Neural progenitor cell (in vitro differentiated cells): ENCODE measurements at places on chromosomes 6 and 20. TPM values are rescaled to one million over a fixed set of nuclear protein-coding genes. Genes with fewer than 3 reads are reported as not detected.

- no peak for DNase-seq
Measured at GRCh38 chr20:48293671-48294070, 508.4 kb upstream of the SULF2 start.

GRCh38 chr6:14573703-14574290 is 456.2 kb downstream of the CD83 start:
- no peak for DNase-seq

GRCh38 chr6:74891349-74891831 is 314.5 kb downstream of the COL12A1 start:
- DNase-seq: no peak

HUS1B gene
- 0.43 TPM in 1 of 2 replicates, not detected in the other for total RNA-seq

DNA sequence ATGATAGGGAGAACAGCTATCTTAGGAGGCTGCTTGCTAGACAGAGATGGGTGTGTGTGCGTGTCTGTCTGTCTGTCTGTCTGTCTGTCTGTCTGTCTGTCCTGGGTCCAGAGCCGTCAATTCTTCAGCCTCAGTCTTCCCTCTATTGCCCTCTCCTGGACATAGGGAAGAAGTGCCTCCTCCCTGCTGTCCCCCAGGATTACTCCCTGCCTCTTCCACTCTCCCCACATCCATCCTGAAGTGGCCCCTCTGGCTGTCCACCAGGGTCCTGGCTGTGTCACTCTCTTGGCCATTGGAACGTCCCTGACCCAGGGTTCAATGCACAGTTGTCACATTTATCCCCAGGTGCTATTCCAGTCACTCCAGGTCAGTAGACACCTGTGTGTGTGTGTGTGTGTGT is 10.2 kb downstream of the TREML2 start:
- DNase-seq: no peak

GRCh38 chr20:18632196-18632789 is 44.4 kb downstream of the DTD1 start:
- peak; percentile 86 for DNase-seq

GRCh38 chr6:151103266-151103665 is 136.5 kb upstream of the AKAP12 start:
- DNase-seq: no peak

ADTRP gene
- total RNA-seq: not detected in 2 replicates

DNA sequence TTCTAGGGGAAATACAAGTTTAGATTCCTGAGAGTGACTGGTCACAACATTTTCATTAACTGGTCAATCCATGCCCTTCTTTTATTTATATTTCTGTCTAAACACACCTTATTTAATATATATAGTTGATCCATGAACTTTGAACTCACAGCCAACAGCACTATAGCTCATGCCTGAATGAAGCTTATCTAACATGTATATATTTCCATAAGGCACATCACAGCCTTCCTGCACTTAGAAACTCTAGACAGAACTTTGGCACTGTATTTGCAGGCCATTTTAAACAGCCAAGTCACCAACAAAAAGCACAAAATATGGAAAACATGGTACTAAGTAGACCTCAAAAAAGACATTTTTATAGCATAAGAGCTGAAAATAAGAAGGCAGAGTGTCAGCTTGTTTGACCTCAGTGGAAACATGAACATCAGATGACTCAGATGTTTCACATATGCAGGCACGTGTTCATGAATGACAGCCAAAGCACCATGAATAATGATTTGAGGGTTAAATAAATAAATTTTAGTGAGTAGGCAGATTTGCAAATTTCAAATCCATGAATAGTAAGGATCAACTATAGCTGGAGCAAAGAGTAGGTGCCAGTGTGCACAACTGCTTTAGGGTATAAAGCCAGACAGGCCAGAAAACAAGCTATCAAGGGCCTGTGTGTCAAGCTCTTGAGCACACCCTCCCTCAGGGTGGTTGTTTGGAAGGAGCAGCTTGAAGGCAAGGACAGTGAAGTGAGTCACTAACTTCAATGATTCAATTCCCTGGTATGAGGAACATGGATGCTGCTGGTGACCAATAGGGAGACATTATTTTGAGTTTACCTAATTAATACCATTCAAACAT is 88.9 kb upstream of the NT5E start:
- no peak for DNase-seq

GRCh38 chr6:170553534-170554012 is 466 bp upstream of the PSMB1 start:
- no peak for DNase-seq

DNA sequence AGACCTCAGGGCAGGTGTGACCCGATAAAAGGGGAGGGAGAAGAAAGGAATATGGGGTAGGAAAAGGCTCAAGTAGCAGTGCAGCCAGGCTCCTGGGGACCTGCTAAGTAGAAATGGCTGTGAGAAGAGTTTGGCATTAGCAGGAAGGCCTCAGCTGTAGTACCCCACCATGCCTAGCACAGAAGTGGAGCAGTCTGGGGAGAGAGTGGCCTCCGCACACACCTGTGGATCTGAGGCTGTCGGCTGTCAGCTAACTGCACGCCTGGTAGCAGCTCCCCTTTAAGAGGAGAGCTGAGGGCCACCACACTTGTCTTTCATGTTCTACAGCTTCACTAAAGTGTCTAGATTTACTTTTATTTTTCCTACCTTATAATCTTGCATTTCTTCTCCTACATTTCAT is 24.6 kb downstream of the PDE7B start:
- no peak for DNase-seq

GRCh38 chr6:37561361-37561760 is 61.7 kb upstream of the CCDC167 start:
- no peak for DNase-seq

GRCh38 chr6:53342217-53342616 is 6.5 kb downstream of the ELOVL5 start:
- no peak for DNase-seq

ADRM1 gene
- 52.3 and 96.3 TPM in 2 replicates for total RNA-seq

SPDEF gene
- total RNA-seq: 0.50 TPM in 1 of 2 replicates, not detected in the other

OR2H2 gene
- total RNA-seq: not detected in 2 replicates
